Spinal cord (tissue), 10 donors: ENCODE measurements at places on chromosomes 1 and 21. TPM values are rescaled to one million over a fixed set of nuclear protein-coding genes. Genes with fewer than 3 reads are reported as not detected.

DNA sequence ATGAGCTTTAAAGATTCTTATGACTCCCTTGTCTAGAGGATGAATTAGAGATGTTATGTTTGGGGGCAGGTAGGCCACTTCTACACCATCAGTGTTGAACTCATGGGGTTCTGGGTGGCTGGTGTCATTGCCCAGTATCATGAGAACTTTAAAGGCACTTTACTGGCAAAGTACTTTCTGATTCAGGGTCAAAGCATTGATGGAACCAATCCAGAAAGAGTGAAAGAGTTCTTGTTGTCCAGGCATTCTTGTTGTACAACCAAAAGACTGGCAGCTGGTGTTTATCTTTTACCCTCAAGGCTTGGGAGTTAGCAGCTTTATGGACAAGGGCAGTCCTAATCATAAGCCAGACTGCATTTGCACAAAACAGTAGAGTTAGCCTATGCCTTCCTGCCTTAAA lies 673.0 kb downstream of the USP25 start:
- DNase-seq: no peak

DNA sequence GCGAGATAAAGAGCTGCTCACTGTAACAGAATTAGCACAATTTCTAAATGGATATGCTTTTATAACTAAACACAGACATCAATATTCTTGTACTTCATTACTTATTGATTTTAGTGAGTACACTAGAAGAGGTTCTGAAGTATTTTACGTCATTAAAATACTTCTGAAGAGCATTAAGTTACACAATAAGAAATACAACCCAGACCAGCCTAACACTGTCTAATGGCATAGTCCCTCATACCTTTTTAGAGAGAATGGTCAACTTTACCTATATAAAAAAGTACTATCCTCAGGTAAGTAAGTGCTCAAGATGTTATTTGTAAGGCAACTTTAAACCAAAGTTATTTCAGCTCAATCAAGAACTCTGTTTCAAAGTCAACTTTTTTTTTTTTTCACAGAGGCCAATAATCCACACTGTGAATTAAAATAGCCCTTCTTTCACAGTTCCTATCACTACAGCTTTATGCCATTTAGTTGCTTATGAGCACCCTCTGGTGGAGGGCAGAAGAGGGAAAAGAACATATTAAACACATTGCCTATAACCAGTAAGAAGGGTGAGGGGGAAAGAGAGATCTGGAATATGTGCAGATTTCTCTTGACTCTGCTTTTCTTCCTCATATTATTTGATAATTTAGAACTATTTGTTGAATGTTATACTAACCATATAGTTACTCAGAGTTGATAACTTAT lies 182.1 kb upstream of the DMRTA2 start:
- no peak for DNase-seq

Gene TRIM62
- total RNA-seq: 6.8 TPM

GRCh38 chr1:201170533-201171062 lies 16.3 kb upstream of the TMEM9 start:
- DNase-seq: no peak

- no peak for DNase-seq
Measured at GRCh38 chr1:46303872-46304326, 401 bp downstream of the UQCRH start.

Gene DMRTA2
- total RNA-seq: 0.61 TPM

DNA sequence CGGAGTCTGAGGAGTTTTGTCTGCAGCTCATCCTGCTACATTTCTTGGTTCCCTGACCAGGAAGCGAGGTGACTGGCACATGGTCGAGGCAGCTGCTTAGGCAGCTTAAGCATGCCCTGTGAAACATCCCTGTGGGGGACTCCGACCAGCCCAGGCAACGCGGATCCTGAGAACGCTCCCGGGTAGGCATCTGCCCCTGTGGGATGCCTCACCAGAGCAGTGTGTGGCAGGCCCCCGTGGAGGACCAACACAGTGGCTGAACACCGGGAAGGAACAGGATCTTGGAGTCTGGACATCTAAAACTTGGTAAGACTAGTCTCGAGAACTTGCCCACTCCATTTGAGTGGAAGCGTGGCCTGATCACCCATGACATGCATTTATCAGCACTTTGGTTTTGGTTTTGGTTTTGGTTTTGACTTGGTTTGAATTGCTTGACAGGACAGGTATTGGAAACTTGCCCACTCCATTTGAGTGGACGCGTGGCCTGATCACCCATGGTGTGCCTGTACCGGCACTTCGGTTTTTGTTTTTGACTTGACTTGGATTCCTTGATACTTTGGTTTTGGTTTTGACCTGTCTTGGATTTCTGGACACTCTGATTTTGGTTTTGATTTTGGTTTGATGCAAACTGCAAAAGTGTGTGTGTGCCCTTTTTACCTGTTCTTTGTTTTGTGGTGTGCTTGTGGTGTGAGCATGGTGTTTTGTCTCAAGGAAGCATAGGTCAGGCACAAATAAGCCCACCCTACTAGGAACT lies 12.2 kb upstream of the NEK2 start:
- no peak for DNase-seq

Gene EEIG2
- total RNA-seq: 104 TPM

Gene CLDN17
- not detected for total RNA-seq
